ENCODE measurements at places on chromosomes 5 and 9.

DNA sequence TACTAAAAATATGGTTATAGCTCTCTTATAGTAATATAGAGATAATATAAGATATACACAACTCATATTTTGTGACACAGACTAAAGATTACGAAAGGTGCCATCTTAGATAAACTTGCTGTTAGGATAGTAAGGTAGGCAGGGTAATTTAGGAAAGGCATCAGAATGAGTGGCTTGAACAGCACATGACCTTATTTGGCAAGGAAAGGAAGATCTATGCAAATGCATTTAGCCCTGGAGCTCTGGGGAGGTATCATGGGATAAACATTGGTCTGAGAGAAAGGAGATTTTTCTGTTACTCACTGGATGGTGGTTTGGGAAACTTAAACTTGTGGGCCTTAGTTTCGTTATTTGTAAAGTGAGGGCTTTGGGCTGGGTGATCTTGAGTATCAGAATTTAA, 65.8 kb downstream of the KCTD16 start:
- no peak for DNase-seq

DNA sequence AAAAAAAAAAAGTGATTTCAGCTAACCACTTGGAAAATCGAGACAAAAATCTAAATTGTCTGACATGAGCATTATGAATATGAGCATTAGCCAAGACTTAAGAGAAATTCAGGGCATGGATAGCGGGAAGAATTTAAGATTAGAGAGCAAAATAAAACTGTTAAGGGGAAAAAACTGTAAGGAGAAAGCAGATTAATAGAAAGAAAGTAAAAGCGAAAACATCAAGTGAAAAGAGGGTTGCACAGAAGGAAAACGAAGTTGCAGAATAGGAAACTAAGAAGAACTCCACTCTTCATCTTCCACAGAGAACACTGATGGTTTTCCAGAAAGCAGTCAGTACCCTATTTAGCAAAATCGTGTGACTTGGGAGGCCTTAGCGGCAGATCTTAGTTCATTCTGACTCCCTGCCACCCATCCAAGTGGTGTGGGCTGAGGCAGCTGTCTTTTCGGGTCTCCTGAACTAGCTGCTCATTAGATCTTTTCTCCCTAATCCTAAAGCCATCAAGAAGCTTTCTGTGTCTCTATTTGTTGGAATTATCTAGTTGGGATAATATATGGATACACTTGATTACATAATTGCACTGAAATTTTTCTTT, 3.7 kb downstream of the NIM1K start:
- DNase-seq, result no peak

GRCh38 chr5:140043508-140043872, 391 bp upstream of the NRG2 start:
- DNase-seq, result no peak

DNA sequence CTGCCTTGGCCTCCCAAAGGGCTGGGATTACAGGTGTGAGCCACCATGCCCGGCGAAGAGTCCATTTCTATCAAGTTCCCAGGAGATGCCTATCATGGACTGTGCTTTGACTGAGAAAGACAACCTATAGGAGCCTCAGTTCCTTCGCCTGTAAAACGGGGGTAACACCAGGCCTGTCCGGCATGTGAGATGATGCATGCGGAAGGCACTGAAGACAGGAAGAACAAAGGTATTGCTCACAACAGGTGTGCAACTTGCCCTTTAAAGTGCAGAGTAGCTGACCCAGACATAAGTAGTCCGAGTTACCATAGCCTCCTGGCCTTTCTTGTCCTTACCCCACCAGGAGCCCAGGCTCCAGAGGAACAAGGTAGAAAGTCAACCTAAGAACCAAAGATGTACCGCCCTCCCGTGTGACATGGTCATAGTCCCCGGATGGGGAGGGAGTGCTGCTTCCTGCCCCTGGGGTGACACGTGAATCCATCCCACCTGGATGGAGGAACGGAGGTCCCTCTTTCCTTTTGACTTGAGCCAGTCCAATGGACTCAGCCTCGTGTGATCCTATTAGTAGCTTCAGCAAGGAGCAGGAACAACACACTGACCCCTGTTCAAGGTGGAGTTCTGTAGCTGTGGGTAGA, 60.3 kb downstream of the HSPA4 start:
- no peak for DNase-seq

DNA sequence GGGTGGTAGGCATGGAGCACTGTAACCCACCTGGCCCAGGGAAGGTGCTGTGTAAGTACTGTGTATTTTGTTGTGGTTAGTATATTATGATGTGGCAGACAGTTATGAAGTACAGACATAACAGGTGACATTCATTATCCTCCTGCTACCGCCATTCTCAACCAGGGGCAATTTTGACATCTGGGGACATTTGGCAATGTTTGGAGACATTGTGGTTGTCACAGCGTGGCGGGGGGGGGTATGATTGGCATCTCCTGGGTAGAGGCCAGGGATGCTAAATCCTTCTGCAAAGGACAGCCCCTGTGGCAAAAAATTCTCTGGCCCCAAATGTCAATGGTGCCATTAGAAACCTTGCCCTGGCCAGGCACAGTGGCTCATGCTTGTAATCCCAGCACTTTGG, 9.8 kb upstream of the RPL26L1 start:
- DNase-seq, result no peak

DNA sequence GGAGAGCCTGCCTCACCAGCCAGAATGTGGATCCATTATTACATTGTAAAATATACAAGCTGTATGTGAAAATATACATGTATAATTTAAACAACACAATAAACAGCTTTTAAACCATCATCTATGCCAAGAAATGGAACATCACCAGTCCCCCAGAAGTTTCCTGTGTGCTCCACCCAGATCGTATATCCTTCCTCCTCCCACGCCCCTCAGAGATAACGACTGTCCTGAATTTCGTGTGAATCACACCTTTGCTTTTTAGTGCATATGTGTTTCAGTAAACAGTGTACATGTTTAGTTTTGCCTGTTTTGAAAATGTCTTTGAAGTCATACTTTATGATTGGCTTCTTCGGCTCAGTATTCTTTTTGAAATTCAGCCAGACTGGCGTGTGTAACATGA, 134.6 kb upstream of the MYO10 start:
- DNase-seq, result no peak

GRCh38 chr5:1106385-1107166, 5.3 kb downstream of the SLC12A7 start:
- DNase-seq, result no peak

- no peak for DNase-seq
These were observed 20.2 kb downstream of the NSG2 start for GRCh38 chr5:174065528-174066197.

GRCh38 chr9:73182928-73183327, 31.3 kb downstream of the ANXA1 start:
- DNase-seq, result no peak

GRCh38 chr5:173922527-173922926, 34.4 kb downstream of the CPEB4 start:
- no peak for DNase-seq

GRCh38 chr9:71308454-71308853, 187.0 kb upstream of the TRPM3 start:
- DNase-seq, result no peak

GRCh38 chr5:135386886-135387628, 12.0 kb downstream of the MACROH2A1 start:
- no peak for DNase-seq

DNA sequence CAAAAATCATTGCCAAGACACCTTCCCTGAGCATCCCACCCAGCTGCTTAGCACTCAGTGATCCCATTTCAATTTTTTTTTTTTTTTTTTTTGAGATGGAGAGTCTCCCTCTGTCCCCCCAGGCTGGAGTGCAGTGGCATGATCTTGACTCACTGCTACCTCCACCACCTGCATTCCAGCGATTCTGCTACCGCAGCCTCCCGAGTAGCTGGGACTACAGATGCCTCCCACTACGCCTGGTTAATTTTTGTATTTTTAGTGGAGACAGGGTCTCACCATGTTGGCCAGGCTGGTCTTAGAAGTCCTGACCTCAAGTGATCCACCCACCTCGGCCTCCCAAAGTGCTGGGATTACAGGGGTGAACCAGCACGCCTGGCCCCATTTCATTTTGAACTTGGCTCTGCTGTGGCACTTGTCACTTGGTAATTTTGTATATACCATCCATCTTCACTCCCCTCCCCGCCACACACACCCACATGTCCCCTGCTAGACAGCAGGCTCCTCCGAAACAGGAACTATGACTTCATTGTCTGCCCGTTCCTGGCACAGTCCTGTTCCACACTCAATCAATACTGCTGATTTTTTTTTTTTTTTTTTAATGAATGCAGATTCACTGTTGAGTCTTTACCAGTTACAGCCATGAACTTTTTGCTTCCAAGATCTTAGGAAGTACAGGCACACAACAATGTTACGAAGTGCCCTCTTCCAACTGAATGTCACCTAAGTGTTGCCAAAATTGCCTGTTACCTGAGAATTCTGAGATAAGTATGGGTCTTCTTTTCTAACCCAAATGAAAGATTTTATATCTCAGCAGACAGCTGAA, 17.3 kb upstream of the ZBTB34 start:
- no peak for DNase-seq

- no peak for DNase-seq
These were observed 328.8 kb downstream of the MAN2A1 start for GRCh38 chr5:110018509-110018908.

DNA sequence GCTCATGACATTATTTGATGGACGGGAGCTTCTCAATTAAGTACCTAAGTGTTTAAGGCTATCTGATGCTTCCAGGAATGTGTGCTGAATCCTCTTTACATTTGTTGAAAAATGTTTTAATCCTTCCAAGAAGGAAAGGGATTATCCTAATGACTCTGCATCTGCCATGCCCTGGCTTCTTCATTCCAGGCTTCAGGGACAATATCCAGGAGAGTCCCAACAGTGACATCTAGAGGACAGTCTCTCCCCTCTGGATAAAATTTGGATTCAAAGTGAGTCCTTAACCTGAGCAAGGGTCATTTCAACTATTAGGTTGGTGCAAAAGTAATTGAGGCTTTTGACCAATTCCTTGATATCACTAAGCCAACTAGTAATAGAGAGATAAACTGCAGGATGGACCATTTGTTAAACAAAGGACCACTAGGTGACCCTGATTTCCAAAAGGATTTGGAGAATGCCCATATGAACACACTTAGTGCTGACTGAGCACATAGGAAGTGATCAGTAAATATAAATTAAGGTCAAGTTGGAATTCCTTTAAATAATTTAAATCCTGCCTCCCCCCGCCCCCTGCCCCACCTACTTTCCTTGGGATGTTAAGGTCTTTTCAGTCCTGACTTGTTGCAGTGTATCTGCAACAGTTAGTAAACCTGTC, 19.1 kb downstream of the TNFSF8 start:
- DNase-seq, result no peak

- no peak for DNase-seq
These were observed 10.7 kb downstream of the GAPT start for GRCh38 chr5:58501778-58502417.

DNA sequence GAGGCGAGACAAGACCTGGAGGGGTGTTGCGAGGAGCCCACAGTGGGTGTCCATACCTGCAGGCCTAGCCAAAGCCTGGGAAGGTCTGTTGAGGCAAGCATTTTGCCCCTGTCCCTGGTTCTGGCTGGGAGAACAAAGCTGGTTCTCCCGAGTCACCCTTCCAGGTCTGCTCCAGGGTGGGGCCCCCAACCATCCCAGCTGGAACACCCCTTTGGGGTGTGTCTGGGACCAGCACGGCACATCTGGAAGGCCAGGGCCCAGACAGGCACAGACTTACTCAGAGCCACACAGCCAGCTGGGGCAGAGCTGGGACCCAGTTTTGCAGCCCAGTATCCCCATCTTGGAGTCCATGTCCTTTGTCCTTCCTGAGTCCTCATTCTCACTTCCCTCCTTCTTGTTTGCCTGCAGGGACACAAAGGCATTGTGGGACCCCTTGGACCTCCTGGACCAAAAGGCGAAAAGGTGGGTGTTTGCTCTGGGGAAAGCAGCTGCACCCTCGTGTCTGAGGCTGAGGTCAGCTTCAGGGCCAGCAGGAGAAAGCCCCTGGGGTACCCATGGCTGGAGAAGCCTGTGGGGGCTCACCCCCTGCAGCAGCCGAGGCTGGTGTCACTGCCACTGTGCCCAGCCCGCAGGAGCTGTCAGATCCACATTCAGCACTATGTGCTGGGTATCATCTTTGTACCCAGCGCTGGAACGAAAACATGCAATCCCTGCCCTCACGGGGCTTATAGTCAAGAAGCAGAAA, 38.4 kb upstream of the ORM1 start:
- DNase-seq, result no peak

DNA sequence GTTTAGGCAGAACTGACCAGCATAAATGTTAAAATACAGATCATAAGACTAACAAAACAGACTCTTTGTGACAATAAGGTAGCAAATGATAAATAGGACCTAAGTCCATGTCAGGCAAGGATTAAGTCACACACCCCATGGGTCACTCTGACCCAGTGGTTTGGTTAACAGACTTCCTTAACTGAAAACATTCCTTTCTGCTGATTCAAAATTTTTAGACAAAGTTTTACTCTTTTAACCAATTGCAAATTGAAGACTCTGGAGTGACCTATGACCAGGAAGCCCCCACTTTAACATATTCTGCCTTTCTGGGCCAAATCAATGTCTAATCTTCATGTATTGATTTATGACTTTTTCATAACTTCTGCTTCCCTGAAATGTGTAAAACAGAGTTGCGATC, 4.9 kb upstream of the NXNL2 start:
- DNase-seq, result no peak

GRCh38 chr5:33282696-33283095, 158.1 kb upstream of the TARS1 start:
- DNase-seq, result no peak

GRCh38 chr9:16385590-16385989, 484.9 kb downstream of the BNC2 start:
- no peak for DNase-seq

DNA sequence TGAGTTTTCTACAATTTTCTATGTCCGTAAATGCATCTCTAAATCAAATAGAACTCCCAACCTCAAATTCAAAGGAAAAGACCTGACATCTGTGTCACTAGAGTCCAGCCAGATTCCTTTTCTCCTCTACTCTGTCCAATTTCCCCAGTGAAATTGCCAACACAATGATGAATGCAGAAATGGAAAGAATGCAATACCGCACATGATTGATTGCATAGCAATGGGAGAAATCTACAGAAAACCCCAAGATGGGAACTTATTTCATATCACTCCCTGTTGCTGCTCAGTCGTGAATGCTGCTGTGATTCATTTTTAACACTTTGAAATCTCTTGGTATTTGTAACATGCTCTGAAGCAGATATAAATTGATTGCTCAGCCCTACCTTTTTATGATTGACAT, 355.1 kb upstream of the TUSC1 start:
- no peak for DNase-seq

GRCh38 chr5:131760793-131761192, 36.0 kb downstream of the FNIP1 start:
- no peak for DNase-seq

DNA sequence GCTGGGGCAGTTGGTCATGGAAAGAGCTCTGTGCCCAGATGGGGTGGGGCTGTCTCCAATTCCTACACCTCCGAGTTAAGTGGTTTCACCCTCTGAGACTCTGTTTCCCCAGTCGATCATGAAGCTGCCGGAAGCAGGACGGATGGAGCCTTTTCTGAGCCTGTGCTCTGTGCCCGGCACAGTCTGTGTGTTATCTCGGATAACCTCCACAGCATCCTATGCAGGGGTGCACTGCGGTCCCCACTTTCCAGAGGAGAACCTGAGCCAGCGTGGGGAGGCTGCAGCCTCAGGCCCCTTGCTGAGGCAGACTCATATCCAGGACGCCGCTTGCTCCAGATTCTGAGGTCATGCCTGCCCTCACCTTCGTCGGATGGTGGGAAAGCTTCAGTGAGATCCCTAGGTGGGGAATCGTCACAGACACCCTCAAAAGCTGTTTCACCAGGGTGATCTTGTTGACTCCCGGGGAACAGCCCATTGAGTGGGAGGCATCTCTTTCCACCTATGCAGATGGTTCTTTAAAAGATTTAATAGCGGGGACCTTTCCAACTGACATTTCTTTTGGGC, 6.9 kb upstream of the COL5A1 start:
- no peak for DNase-seq

GRCh38 chr5:150639751-150640150, 709 bp upstream of the SYNPO start:
- no peak for DNase-seq
